ENCODE measurements at places on chromosomes 2 and 18.

GRCh38 chr2:151576080-151576479, 158.2 kb downstream of the NEB start:
- no peak for DNase-seq

- DNase-seq = no peak
Measured at GRCh38 chr2:232655392-232655791, 22.0 kb downstream of the EFHD1 start.

- DNase-seq = no peak
Measured at GRCh38 chr2:165373278-165374010, 96.1 kb upstream of the CSRNP3 start.

- DNase-seq = no peak
Measured at GRCh38 chr2:112579241-112579640, 5.2 kb upstream of the CHCHD5 start.

DNA sequence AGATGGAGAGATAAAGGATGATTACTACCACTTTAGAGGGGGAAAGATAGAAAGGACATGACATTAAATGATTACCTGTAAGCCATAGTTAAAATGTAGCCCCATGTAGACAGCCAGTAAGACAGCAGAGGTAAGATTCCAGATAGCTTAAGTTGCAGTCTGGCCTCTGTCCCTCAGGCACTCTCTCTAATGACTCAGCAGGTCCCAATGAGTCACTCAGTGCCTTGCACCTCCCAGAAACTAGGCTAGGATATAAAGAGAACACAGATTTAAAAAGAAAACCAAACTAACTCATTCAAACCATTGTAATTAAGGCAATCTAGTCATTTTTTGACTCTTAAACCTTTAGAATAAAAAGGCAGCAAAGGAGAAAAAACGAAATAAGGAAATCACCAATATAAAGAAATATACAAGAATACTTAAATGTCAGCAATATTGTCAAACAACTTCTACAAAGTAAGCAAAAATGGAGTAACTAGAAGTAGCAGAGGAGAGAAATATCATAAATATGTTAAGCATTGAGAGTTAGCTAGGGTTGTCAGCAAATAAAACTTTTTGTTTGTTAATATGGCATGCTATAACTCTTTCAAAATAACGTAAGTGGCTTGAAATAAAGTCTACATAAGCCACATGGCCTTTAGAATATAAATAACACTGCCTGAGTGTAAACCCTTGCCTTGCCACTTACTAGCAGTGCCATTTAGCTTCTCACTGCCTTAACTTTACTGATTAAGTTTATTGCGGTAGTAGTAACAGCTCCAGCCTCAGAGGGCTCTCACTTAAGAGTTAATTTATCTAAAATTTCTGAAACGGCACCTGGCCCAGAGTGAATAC, 48.5 kb downstream of the SOCS6 start:
- no peak for DNase-seq

GRCh38 chr2:217919781-217920351, 82.9 kb downstream of the TNS1 start:
- DNase-seq = no peak

GRCh38 chr2:57217013-57217412, 829.6 kb upstream of the VRK2 start:
- no peak for DNase-seq

DNA sequence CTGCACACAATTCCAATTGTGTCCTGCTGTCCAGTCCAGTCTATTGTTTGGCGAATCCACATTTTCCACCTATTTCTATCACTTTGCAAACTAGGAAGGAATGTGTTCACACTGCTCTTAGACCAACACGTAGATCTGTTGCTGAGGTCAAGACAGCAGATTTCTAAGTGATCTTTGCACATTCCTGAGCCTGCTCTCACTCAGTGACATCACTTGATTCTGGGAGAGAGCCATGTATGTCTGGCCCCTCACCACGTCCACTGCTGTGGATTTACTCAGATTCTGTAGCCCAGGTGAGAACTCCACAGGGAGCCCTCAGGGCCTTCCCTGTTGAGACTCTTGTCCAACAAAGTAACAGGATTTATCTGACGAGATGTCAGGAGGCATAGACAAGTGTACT, 317.2 kb downstream of the TSN start:
- DNase-seq = no peak

GRCh38 chr2:147547440-147547839, 297.4 kb upstream of the ACVR2A start:
- DNase-seq = no peak

- no peak for DNase-seq
Measured at GRCh38 chr2:224220586-224221255, 181.2 kb downstream of the FAM124B start.

DNA sequence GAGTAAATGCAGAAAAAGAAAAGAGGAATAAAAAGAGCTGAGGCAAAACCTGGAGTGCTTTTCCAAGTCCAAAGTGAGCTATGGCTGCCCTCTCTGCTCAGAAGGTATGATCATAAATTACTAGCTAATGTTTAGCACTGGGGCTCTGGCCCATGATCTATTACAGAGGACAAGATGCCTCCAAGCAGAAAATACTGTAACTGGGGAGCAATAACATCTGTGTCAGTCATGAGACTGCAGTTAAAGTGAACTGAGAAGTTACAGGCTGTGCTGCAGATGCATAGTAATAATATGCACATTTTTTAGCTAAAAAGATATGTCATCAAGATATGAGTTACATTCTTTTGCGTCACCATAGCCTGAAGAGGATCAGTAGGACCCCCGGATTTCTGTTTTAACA, 209.4 kb upstream of the RBBP8 start:
- no peak for DNase-seq

DNA sequence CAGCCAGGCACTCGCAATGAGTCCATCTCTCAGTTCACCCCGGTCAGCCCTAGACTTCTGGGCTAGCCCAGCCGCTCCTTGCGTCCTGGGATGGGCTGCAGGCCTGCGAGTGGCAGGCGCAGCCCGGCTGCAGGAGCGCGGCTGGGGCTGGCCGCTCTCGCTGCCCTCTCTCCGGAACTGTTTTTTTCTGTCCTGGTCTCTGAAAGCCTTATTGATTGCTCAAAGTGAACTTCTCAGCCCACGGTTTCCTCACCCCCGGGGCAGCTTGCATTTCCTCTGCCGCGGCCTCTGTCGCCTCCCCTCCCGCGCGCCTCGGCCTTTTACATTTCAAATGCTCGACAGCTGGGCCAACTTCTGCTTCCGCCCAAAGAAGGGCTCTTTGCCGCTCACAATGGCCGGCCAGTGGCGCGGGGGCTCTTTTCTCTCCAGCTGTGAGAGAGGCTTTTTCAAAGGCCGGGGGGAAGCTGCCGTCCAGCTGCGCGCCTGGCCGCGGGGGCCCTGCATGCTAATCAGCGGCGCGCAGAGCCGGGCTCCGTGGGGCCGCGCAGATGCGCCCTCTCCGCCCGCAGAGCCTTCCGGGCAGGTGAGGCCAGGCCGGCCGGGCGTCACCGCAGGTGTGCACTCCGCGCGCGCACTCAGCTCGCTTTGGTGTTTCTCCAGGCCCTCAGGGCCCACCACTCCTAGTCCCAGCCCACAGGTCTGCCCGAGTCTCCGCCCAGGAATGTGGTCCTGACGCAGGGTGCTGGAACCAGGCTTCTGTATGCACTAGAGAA, 513.8 kb downstream of the RNF144A start:
- no peak for DNase-seq

DNA sequence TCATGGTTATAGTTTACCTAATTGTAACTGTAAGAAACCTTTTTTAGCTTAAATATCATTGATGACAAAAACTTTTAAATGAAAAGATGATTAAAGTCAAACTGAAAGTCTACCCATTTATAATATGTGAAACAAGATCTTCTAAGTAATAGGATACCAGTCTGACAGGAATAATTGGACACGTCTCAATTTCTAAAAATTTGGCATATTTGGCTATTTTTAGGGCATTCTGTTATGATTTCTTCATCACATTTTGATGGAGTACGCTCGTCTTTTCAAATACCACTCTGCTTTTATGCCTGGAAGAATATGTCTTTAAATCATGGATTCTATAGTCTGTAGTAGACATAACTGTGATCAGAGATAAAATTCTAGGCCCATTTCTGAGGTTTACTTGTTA, 1.3 kb downstream of the R3HDM1 start:
- DNase-seq = no peak

GRCh38 chr2:12705742-12706141, 11.0 kb upstream of the TRIB2 start:
- no peak for DNase-seq

GRCh38 chr2:157497638-157498314, 53.9 kb upstream of the CYTIP start:
- DNase-seq = peak; percentile 10

DNA sequence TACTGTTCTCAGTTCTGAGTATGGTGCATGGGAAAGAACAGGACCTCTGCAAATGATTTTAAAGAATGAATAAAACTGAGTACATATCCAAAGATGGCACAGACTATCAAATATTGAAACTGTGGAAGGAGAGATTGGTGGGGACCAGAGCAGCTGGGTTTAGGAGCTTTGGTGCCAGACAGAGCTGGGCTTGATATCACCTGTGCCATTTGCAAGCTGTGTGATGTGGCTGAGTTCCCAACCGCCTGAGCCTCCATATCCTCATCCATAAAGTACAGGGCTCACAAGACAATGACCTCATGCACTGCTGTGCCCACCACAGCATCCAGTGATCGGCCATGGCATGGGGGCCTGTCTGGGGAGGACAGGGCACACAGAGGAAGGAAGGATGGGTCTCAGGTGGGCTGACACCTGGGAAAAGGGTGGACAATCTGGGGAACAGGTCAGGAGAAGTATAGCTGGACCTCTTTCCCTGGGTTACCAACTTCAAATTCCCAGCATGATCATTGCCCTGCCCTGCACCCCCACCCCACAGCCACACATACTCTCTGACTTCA, 83.9 kb upstream of the RAB6C start:
- no peak for DNase-seq

GRCh38 chr2:60311524-60311923, 241.9 kb downstream of the BCL11A start:
- no peak for DNase-seq

- DNase-seq = no peak
Measured at GRCh38 chr2:133484784-133485183, 83.5 kb downstream of the NCKAP5 start.

DNA sequence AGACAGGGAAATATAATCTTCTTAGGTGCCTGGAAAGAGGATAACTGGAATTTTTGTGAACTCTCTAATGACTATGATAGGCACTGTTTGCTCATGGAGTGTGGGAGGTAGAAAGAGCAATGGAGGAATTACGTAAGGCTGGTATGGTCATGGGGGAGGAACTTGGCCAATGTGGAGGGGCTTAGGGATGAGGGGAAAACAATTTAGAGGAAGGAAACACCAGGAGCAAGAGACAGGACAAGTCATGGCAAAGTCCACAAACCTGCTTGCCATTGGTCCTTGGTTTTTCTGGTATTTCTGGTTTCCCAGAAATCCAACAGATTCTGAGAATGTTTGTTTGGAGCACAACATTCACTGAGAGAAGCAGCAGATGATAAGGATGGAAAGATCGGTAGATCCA, 274.2 kb downstream of the DYSF start:
- no peak for DNase-seq

GRCh38 chr2:64792995-64793639, 139.4 kb upstream of the SERTAD2 start:
- no peak for DNase-seq

- DNase-seq = no peak
Measured at GRCh38 chr2:21269382-21269781, 145.6 kb downstream of the TDRD15 start.

DNA sequence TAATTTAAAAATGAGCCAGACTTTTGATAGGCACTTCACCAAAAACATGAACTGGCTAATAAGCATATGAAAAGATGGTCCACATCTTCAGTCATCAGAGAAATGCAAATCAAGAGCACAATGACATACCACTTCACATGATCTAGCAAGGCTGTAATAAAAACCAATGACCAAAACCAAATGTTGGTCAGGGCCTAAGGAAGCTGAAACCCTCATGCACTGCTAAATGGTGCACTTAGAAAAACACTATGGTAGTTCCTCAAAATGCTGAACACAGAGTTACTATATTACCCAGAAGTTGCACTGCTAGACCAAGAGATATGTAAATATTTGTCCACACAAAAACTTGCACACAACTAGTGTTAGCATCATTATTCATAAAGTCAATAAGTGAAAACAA, 504.9 kb upstream of the SOX11 start:
- DNase-seq = no peak

DNA sequence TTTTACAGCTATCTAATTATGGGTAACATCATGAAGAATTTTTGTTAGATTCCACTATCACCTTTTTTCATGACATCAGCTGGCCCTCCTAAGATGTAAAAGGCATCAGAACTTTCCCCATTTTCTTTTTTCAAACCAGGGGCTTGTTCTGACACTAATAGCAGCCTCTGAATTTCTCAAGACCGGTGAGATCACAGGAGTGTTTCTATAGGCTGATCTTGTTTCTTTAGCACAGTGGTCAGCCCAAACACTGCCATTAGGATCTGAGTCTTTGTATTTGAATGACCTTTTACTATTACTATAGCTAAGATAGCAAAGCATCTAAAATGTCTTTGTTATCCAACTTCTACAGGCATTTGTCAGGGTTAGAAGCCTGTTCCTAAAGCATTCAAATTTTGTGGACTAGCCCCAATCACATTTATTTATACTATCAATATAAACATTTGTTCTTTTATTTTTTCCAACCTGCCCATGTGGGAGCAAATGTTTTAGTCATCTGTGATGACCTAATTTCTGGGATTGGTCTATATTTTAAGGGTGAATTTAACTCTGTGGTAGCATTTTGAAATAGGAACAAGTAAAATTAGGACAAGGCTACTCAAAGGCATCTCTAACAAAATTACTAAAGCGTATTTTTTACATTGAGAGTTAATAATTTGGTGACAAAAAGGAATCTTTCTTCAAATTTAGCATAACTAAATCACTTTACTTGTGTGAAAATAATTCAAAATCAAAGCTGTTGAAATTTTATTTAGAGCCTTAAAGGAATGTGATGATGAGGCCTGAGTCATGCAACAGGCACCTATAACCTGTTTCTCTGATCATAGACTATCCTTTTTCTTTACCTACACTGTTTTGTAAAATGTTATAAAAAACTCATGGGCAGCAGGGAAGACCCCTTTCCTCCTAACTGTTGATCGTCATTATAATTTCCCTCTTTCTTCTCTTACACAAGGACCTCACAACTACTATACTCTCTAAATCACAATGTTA, 39.3 kb downstream of the ZAP70 start:
- no peak for DNase-seq

DNA sequence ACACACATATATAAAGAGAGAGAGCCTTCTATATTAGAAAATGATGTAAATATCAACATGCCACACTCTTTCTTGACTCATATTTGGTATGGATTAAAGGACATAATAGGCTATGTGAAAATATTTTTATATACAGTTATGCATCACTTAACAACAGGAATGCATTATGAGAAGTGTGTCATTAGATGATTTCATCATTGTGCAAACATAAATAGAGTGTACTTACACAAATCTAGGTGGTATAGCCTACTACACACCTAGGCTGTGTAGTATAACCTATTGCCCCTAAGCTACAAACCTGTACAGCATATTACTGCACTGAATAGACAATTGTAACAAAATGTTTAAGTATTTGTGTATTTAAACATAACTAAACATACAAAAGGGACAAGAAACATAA, 354.8 kb upstream of the CNTNAP5 start:
- DNase-seq = no peak
